Stimulated activated CD4-positive, alpha-beta T cell treated with anti-CD3 and anti-CD28 coated beads, Interleukin-2, amount 100 ng/mL, for 4 hours (primary cell): ENCODE measurements at places on chromosomes 16 and 17.

GRCh38 chr17:40916366-40916765 is 21.1 kb downstream of the KRT23 start:
- DNase-seq = no peak

- no peak for DNase-seq
Measured at GRCh38 chr16:85539084-85539483, 74.0 kb upstream of the GSE1 start.

- no peak for DNase-seq
Measured at GRCh38 chr16:82177555-82177954, 7.5 kb upstream of the MPHOSPH6 start.

DNA sequence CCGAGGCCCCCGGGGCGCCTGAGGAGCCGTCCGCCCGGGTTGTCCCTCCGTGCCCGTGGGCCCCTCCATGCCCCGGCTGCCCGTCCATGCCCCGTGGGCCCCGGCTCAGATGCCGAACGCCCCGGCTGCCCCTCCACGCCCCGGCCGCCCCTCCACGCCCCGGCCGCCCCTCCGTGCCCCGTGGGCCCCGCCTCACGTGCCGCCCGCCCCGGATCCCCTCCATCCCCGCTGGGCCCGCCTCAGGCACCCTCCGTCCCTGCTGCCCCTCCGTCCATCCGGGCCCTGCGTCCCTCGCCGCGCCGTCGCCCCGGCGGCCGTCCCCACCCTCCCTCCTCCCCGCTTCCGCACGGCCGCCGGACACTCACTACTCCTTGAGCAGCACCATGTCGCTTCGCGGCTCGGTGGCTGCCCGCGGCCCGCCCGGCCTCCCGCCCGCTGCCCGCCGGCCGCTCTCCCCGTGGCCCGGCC is 382 bp downstream of the PITPNA start:
- DNase-seq = no peak

GRCh38 chr16:88540346-88540977 is 29.7 kb upstream of the ZC3H18 start:
- no peak for DNase-seq

- no peak for DNase-seq
Measured at GRCh38 chr17:54235571-54235970, 412.8 kb downstream of the KIF2B start.

DNA sequence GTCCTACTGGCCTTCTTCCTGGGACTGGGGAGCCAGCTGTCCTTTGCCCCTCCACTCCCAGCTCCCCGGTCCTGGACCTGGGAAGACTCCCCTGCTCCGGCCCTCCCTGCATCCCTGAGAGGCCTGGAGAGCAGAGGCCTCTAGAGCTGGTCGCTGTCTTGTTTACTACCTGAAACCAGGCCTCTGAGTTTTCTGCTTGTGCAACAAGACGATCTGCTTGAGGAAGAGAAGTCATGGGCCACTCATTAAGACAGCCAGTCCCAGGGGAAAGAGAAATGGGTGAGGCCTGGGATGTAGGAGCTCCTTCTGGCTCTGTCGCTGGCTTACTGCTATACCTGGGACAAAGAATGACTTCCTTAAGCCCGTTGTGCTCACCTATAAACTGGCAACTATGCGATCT is 29.8 kb upstream of the GPRC5C start:
- DNase-seq = no peak

GRCh38 chr16:14241631-14242030 is 170.5 kb downstream of the MRTFB start:
- no peak for DNase-seq

DNA sequence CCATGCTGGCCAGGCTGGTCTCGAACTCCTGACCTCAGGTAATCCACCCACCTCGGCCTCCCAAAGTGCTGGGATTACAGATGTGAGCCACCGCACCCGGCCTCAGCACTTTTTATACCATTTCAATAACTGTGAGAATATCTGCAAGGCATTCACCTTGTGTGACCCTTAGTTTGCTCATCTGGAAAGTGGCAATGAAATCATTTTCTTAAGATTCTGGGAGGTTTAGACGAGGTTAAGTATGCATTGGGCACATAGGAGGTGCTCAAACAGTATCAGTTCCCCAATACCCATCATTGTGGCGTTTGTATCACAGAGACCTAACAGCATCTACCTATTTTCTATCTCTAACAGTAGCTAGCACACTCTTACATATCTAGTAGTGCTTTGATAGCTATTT is 481.9 kb upstream of the ERCC4 start:
- DNase-seq = no peak

DNA sequence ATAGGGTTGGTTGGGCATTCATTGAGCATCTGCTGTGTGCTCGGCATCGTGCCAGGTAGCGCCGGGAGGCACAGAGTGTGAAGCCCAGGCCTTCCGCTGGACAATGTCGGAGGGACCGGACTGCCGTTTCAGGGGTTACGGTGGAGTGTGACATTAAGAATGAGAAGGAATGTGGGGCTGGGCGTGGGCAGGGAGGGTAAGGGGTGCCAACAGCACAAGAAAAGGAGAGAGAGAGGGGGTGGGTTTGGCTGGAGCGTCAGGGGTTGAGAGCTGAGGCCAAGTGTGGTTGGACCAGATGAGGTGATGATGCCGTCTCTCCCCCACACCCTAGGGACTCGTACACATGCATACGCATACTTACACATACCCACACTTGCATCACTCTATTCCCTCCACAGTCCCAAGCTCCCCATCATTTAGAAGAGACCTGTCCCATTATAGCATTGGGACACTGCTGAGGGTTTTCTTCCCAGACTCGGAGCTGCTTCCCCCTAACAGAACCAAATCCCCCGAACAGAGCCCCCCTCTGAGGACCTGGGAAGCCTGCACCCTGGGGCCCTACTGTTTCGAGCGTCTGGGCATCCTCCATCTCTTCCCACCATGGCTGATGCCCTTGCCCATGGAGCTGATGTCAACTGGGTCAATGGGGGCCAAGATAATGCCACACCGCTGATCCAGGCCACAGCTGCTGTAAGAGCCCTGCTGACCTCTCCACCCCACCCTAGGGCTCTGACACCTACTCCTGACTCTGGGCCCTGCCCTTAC is 3.3 kb upstream of the KCTD11 start:
- DNase-seq = no peak

GRCh38 chr16:24975428-24975889 is 39.7 kb downstream of the ARHGAP17 start:
- DNase-seq = no peak

GRCh38 chr16:85019659-85020245 is 7.8 kb upstream of the KIAA0513 start:
- DNase-seq = no peak

DNA sequence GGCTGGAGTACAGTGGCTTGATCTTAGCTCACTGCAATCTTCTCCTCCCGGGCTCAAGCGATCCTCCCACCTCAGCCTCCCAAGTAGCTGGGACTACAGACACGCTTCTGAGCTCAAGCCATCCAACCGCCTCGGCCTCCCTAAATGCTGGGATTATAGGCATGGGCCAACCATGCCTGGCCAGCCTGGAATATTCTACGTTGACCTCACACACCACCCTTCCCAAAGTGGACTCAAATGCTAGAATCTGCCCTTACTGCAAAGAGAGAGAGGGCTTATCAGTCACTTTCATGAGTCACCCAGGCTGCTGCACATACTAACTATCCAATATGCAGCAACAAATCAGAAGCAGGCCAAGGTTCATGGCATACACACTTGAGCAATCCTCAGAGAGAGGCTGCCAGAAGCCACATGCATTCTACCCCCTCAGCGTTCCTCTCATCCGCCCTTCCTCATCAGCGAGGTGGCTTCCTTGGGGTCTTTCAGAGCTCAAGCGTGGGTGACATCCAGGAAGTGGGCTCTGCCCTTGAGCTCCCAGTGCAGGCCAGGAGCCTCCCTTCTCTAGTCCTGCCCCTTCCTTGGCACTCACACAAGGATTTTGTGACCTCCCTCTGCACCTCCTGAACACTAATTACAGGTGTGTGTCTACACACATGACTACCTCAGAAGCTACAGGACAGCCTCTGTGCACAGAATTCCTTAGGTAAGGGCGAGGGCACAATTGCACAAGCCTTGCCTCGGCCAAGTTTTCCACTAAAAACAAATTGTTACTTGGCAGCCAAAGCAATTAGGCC is 24.8 kb upstream of the SIAH1 start:
- no peak for DNase-seq

DNA sequence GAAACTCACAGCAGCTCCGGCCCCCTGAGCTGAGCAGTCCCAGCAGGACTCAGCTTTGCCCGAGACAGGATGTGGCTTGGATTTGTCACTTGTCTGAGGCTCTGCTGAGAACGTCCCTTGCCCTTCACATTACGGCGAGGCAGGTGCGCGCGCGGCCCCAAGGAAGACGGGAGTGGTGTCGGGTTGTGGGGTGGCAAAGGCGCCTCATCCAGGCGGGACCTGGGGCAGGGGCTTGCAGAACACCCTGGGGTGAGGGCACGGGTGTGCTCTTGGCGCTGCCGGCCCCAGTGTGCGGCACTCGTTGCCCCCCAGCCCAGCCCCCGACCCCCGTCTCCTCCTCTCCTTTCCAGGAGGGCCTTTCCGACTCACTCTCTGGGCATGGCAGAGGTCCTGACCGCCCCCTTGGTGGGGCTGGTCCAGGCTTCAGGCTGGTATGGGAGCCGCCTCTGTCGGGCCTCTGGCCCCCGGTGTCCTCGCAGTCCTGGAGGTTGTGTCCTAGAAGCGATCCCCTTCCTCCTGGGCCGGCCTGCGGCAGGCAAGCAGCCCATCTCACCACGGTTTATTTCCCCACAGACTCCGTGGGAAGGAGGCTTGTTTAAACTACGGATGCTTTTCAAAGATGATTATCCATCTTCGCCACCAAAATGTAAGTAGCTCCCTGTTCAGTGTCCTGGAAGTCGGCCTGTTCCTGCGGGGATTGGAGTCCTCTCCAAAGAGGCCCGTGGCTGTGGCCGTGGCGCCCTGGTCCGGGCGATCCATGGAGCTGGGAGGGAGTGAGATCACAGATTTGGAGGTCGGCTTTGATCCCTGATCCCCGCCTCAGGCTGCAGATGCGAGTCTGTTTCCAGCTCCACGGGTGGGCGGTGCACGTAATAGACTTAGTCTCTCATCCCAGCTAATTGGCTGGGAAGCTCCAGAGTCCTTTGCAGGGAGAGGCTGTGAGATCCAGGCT is 5.9 kb downstream of the UBE2I start:
- DNase-seq = no peak

- DNase-seq = no peak
Measured at GRCh38 chr16:54446639-54447038, 160.1 kb upstream of the IRX3 start.

DNA sequence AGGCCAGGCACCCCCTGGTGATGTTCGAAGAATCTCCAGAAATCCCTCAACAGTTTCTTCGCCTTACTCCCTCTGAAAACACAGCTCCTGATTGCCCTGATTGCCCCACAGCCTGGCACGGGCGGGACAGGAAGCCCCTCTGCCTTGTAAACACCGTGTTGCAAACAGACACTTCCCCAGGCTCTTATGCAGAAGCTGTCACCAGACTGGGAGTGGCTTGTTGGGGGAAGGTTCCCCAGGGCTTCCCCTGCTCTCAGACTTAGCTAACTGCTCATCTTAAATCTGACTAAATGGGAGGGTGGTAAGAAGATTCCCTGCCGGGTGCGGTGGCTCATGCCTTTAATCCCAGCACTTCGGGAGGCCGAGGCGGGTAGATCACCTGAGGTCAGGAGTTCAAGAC is 11.2 kb downstream of the PIK3R5 start:
- peak; percentile 61 for DNase-seq

DNA sequence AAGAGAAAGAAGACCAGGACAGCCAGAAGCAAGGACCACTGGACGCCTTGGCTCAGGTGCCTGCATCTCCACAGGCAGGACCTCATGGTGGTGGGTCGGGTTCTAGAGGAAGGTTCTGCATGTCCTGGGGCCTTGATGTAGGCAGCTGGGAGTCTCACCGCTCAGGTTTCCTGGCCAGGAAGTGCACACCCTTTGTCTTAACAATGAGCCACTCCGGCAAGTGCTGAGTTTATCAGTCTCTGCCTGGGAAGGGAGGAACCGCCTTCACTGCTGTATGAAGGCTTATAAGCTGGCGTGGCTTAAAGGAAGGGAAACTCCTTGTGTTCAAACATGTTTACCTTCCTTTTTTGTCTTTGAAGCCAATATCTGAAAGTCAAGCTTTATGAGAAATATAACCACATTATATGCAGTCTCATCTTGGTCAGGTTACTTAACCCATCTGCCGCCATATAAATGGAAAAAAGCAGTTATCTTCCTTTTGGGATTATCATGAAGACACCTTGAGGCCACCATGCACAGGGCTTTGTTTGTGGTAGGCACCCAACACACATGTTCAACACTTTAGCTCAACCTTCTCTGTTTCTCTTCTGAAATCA is at the start of gene ST6GALNAC1:
Gene ST6GALNAC1, minus strand, starts transcription at position 205 of the 596 bp plus-strand sequence. Its CDS starts 119 bp downstream, at position 86.
- peak; percentile 10 for DNase-seq

DNA sequence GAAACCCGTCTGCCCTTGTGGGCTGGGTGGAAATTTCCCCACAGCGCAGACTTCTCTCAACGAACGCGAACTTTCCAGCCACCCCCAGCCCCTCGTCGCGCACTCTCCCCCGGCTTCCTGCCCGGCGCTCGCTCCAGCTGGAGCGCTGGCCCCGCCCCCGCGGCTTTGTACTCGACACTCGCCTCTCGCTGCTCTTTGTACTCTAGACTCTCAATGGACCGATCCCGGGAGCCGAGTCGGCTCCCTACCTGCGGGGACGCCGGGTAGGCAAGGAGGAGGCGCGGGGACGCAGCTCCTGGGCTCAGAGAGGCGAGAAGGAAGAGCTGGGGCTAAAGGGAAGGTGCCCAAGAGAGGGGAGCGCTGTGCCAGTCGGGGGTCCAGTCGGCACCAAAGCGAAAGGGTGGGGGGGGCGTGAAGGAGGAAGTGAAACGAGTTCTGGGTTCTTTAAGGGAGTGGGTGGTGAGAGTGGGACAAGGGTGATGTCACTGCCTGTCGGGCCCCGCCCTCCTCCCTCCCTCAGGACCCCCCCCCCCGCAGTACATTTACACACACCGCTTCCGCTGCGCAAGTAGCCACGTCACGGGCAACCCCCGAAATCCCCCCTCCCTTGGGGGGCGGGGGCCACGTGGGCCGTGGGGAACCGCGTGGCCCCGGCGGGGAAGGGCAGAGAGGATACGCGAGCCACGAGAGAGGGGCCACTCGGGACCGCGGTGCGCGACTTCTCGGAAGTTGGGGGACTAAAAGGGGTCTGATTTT is 9.7 kb downstream of the KDM6B start:
- DNase-seq = peak; percentile 92

DNA sequence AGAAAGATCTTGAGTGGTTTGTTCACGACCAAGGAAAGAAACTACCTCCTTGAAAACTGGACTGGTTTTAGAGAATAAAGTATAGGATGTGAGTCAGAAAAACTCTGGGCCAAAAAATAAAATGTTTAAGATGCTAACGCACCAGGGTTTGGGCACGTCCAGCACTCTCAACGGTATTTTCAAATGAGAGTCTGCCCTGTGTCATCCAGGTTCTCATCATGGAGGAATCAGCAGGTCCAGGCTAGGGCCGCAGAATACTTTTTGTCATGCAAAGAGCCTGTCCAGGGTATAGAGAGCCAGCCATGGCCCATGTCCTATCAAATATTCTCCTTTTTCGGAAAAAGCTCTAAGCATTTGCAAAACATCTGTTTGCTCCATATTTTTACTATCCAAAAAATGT is 2.4 kb downstream of the NXN start:
- no peak for DNase-seq

DNA sequence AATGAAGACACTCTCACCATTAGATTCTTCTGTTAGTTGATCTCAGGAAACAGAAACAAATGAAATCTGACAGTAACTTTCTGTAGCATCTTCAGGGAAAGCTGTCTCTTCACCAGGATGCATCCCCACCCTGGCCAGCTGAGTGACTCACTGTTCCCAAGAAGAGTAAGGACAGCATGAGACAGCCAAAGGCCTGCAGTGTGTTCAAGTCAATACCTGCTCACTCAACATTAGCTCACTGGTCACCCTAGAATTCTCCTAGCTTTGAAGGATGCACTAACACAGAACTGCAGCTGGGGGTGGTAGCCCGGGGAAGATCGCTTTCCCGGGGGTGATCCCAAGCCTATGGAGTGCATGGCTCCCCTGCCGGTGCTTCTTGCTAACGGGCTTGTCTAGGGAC is 28.2 kb upstream of the CLEC18B start:
- no peak for DNase-seq
